NB4 (cell line): ENCODE measurements at places on chromosomes 13 and 19.
A peak's percentile ranks its signal among the peaks of the same experiment; 100 is the strongest.

DNA sequence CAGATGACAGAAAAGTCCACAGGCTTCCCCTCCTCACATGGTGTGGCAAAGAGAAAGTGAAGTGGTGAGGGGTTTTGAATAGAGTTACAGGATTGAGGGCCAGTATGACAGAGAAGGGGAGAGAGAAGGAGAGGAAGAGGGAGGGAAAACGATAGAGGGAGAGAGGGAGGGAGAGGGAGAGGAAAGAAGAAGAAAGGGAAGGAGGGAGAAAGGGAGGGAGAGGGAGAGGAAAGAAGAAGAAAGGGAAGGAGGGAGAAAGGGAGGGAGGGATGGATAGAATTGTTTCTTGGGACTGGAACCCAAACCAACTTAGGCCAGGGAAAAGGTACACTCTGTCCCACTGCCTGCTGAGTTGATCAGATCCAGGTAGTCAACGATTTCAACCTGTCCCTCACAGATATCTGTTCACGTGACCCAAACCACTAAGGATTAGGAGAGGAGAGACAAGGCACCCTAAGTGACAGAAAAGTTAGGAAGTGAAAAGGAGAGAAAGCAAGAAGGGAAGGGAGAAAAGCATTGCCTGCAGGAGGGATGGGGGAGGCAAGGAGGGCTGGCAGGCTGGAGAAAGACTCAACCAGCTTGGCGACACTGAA is 8.1 kb upstream of the IGFL3 start:
- DNase-seq, result no peak

DNA sequence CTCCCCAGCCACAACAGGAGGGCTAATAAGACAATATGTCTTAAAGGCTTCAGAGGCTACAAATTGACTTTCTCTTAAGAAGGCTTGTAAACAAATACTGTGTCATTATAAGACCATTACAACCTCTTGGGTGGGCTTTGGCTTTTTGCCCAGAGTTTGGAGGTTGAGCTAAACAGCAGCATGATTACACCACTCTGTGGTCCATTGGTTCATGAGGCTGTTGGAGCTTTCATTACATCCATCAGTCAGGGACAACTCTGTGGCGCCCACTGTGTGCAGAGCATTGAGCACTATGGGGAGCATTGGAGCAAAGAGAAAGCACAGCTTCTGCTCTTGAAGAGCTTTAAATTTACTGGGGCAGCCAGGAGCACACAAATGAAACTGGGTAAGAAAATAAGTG is 75.9 kb downstream of the TNFSF11 start:
- no peak for DNase-seq

DNA sequence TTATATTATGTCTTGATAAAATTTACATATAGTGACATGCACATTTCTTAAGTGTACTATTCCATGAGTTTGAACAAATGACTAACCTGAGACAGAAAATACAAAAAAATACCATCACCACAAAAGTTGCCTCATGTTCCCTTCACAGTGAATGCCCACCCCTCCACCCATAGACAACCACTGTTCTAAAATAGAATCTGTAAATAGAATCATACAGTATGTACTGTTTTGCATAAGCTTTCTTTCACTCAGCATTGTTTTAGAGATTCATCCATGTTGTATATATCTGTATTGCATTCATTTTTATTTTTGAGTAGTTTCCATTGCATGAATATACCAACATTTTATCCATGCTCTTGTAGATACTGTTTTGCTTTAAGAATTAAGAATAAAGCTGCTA is 23.3 kb upstream of the RBM26 start:
- no peak for DNase-seq

DNA sequence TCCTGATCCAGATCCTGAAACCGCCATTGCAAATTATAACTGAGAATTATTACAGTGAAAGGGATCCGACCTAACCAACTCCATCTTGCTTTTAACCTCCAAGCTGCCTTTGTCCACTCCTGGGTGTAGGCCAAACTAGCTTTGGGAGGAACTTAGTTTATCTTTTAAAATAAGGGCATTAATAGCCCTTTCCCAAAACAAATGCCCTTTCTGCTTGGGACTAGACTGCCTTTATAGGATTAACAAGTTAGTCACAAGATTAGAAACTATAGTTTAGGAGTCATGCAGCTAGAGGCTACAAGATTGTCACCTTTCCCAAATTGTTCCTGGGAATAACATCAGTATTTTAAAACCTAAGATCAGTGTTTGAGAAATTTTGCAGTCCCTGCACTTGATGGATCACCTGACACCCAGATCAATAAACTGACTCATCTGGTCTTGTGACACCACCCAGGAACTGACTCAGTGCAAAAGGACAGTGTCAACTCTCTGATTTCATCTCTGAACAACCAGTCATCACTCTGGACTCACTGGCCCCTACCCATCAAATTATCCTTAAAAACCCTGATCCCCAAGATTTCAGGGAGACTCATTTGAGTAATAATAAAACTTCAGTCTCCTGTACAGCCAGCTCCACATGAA is 4.1 kb upstream of the ZNF841 start:
- DNase-seq, result no peak

DNA sequence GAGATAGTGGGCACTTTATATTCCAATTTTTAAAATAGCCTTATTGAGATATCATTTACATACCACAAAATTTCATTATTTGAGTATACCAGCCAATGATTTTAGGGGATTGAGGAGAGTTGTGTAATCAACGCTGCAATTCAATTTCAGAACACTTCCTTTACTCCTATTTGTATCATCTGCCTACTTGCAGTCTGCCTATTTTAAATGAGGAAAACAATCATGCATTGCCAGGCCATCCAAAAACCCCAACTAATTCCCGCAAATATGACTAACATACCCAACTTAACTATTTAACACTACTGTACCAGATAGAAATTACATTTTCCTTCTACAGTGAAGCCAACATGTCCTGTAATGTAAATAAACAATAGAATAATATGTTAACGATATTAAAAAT is 26.7 kb downstream of the CAB39L start:
- peak; percentile 30 for DNase-seq

- DNase-seq, result no peak
Measured at GRCh38 chr13:46901721-46902120, 4.9 kb upstream of the HTR2A start.

DNA sequence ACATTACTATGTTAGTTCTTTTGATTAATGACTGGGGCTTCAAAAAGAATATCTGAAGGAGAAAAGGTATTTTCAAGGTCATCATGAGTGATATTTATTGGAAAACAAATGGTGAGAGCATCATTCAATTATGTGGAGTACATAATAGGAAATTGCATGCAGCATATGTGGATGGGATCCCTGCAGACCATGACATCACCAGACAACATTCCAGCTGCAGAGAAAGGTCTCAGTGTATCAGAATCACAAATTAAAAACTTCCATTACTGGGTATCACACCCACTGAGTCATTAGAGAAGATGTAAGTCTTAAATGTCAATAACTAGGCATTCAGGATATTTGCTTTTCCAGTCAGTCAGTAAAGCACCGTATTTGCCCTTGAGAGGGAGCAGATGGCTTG is 574.4 kb upstream of the SLC10A2 start:
- DNase-seq, result no peak

GRCh38 chr13:43545317-43545874 is 241.4 kb downstream of the ENOX1 start:
- no peak for DNase-seq

DNA sequence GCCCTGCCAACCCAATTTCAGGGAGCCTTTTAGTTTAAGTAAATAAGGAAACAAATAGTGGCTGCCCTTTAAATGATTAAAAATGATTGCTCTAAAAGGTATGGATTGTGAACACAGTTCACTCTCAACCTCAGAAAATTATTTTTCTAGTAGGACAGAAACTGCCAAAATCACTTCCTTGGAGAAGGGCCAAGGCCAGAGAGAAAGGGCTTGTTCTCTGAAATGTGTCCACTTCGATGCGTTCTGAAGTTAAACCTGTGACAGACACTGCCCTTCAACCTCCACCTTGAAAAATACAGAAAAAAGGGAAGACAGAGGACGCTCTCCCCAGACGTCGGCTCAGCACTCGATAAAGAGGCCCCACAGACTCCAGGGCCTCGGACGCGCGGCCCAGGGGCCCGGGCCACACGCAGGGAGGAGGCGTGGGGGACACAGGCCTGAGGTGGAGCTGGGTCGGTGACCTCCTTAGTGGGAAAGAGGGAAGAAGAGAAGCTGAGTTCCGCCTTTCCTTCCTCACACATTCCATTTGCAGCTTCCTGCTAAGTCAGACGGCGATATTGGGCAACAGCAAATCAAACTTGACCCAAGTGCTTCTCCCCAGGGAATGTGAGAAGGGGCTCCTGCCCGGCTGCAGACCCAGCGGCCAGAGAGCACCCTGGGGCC is 63.6 kb downstream of the RASA3 start:
- DNase-seq, result peak; percentile 88
